ENCODE measurements at places on chromosomes 1 and 21.

DNA sequence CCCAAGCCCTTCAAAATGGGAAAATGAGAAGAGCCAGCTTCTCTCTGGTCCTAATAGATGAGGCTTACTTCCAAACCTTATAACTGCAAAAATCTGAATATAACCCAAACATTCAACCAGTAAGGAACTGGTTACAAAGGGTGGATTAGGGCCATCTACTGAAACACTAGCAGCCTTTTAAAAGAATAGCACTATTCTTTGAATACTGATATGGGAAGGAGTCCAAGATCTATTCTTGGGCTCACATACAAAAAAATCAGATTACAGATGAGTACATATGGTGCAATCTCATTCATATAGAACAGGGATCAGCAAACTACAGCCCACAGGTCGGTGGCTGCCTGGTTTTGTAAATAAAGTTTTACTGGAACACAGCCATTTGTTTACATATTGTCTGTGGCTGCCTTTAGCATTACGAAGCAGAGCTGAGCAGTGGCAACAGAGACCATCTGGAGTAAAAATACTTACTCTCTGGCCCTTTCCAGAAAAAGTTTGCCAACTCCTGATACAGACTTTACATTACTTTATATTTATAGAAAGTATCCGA is 167.7 kb downstream of the ZSCAN20 start:
- DNase-seq: no peak

DNA sequence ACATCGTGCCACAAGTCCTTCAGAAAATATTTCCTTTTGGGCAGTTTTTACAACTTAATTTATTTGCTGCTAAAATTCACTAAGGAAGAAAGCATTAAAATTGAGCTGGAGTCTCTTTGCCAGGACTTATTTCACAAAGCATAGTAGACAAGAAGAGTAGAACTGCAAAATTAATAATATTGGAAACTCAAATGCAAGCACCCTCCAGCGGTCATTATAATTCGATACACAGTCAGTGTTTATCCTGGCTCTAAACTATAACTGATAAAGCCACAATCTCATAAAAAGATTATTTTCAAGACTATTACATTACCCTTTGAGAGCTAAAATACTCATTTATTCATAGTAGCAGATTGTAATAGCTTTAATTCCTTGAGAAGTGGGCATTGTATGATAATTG is 655.4 kb downstream of the RWDD3 start:
- no peak for DNase-seq

DNA sequence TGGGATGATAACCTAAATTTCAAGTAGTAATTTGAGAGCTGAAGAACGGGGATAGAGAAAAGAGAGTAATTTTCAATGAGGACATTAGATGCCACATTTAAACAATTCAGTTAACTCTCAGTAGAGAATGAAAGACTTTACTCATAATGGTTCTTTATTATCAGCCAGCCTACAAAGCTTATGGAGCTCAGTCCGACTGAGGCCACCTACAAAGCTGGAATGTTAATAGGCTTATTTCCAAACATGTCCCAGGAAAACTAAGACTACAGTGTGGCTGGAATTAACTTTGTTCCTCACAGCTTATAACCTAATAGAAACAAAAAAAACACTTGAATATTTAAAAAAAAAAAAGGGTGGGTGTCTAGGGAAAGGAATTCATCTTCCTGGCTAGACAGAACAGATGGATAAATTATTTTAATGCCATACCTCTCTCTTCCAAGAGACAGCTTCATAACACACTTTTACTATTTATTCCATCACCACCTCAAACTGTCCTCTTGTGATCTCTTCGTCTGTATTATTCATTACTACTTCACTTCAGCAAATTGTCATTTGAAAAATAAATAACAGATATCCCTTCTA is 9.8 kb downstream of the SLC19A2 start:
- DNase-seq: no peak

- DNase-seq: no peak
Measured at GRCh38 chr1:154403261-154403943, 1.7 kb upstream of the IL6R start.

DNA sequence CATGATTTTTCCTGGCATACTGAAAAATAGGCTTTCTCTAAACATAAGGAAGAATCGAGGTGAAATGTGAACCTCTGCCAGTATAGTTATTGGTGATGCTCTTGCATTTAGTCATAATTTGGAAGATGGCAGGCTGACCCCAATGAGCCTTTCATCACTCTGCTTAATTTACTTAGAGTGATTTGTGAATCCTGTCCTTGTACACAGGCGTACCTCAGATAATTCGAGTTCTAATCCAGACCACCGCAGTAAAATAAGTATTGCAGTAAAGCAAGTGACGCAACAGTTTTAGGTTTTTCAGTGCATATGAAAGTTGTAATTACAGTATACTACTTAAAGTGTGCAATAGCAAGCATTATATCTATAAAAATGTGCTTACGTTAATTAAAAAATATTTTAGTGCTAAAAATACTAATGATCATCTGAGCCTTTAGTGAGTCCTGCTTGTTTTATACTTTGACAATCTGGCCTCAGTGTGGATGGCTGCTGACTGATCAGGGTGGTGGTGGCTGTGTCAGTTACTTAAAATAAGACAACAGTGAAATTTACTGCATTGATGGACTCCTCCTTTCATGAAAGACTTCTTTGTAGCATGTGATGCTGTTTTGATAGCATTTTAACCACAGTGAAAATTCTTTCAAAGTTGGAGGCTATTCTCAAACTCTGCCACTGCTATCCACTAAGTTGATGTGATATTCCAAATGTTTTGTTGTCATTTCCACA is 1.7 kb downstream of the PKNOX1 start:
- DNase-seq: no peak

GRCh38 chr1:239630767-239631166 is 244.4 kb downstream of the CHRM3 start:
- DNase-seq: no peak

DNA sequence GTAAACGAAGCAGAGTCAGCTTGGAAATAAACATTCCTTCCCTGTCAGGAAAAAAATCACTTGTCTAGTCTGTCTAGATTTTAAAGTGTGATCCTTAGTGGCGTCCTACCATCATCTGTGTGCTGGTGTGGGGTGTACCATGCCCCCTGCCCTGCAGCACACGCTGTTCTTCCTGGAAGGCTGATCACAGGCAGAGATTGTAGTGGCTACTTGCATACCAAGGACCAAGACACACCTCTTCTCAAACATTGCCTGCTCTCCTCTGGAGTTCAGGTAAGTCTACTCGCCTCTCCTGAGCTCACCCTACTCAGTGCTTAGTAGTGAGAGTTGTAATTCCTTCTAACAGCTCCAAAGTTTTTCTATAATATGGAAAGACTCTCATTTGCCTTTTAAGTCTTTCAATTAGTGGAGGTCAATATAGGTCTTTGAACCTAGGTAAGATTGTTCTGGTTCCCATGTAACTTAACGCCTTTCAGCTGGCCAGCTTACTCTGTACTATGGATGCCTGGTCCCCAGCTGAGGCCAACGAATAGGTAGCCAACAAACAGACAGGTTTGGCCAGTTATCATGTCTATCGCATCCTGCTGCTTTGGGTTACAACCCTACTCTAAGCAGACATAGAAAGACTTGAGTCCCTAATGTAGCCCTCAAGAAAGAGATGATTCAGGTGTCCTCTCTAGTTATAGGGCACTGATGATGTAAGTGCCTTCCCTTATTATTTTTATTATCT is 55.4 kb downstream of the XCL1 start:
- no peak for DNase-seq

DNA sequence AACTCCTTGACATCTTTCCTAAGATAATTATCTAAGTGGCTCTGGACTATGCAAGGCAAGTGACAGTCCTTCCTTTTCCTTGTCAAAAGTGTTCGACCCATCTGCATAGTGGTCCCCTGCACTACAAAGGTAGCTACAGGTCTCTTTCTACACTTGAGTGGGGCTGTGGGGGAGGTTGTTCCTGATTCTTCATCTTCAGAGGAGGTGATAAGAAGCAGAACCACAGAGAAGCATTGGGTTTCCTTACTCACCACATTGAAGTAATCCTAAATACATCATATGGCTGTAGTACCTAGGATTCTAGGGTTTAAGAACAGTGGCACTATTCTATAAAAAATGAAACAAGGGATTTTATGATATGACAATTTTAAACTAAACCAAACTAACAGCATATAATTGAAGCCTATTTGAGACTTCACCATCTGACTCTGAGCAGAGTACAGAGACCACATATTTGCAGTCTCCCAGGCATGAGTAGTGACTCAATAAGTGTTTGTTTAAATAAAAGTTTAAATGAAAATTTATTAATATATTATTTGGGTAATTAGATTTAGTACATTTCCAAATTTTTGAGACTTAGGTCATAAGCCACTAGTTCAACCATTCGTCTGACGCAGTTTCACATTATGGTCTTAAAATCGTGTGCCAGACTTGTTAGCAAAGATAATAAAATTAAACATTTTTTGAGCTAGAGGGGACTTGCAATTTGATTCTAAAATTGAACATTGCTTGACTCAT is 54.9 kb upstream of the NEK7 start:
- DNase-seq: no peak

- DNase-seq: no peak
Measured at GRCh38 chr1:161952607-161953172, 71.0 kb downstream of the OLFML2B start.

- no peak for DNase-seq
Measured at GRCh38 chr1:225627304-225627947, 25.5 kb downstream of the ENAH start.

GRCh38 chr1:9194024-9194423 is 40.5 kb upstream of the H6PD start:
- DNase-seq: peak; percentile 70

- no peak for DNase-seq
Measured at GRCh38 chr1:209835782-209836298, 8.1 kb downstream of the UTP25 start.

DNA sequence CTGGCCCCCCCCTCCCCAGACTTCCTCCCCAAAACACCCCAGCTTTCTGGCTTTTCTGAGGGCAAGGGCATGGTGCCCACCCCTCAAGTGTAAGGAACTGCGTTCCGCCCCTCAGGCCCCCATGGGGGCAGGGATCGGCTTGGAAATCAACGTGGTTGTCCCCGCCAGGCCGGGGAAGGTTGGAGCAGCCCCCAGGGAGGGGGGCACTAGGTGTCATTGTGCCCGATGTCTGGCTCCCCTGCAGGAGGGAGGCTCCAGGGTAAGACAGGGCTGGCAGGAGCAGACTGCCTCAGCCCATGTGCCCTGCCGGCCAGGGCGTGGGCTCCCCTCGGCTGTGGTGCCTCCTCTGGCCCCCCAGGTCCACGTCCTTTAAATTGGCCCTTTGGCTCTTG is 7.4 kb upstream of the TFAP2E start:
- DNase-seq: no peak

DNA sequence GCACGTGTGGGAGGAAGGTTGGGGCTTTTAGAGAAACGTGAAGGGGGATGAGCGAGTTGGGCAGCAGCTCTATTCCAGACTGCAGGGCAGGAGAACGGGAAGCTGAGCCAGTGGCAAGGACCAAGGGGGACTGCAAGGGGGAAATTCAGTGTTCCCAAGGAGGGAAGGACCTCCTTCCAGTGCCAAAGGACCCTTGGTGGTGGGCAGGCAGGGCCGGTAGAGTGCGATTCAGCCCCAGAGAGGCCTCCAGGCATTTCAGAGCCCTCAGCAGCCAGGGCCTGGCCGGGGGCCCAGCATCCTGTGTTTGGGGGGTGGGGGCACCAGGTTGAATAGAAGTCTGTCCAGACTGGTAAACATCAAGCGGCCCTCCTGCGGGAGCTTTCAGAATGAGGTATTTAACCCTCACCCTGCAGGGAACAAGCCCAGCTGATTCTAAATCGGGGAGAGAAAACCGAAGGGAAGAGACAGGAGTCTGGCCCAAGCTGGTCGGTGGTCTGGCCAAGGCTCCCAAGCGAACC is 2.3 kb downstream of the COL9A2 start:
- DNase-seq: no peak

- DNase-seq: no peak
Measured at GRCh38 chr21:37458669-37459276, 92.2 kb downstream of the DYRK1A start.

- DNase-seq: no peak
Measured at GRCh38 chr1:58862728-58863385, 79.0 kb upstream of the JUN start.

GRCh38 chr1:115408533-115408932 is 70.5 kb upstream of the NGF start:
- DNase-seq: no peak

DNA sequence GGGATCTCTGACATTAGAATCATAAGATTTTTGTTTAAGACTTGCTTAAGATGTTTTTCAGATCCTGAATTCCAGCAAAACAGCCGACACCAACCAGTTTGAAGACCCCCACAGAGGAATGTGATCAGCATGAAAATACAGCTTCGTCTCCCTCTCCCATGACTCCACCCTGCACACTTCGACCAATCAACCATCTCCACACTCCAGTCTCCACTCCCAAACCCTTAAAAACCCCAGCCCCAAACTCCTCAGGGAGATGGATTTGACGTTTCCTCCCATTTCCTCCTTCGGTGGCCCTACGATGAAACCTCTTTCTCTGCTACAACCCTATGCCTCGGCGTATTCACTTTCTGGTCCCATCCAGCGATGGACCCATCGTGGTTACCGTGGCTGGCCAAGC is 30.1 kb upstream of the KIF26B start:
- no peak for DNase-seq

DNA sequence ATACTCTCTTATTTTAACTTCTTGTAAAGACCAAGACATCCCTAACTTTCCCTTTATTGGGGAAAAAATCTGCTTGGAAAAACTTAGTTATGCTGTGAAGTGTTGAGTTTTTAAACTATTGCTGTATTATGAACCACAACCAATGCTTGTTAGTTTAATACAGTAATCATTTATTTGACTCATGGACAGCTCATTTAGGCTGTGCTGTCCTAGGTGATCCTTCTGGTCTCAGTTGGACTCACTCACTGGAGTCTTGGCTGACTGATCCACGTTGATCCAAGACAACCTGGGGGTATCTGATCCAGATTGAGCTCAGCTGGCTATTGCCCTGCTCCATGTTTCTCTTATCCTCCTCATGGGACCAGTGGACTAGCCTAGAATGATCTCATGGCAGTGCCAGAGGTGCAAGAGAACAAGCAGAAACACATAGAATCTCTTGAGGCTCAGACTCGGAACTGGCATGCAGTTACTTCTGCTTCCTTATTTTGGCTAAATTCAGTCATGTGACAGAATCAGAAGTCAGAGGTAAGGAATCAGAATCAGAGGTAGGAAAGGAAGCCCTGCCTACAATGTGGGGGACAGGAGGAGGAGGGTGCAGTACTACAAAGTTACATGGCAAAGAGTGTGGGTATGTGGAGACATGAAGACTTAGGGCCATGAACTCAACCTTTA is 156.5 kb downstream of the FGGY start:
- peak; percentile 64 for DNase-seq

GRCh38 chr1:192265516-192266173 is 51.1 kb upstream of the RGS21 start:
- no peak for DNase-seq
